Foreskin keratinocyte (primary cell): ENCODE measurements at places on chromosomes 2 and 18.

DNA sequence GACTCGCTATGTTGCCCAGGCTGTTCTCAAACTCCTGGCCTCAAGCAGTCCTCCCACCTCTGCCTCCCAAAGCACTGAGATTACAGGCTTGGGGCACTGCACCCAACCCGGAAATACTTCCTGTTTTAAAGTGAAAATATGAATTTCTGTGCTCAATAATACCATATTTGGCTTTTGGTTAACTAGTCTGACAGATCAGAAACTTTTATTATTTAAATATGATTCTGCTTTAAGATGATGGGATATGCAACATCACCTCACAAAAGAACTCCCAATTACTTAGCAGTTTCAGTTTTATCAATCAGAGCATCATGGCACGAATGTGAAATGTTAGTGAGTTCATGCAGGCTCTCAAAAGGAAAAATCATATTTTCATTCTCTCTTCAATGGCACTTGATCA lies 120.6 kb downstream of the PTRHD1 start:
- no peak for DNase-seq

GRCh38 chr18:38445804-38446145 lies 880.2 kb upstream of the CELF4 start:
- DNase-seq = peak; percentile 13

DNA sequence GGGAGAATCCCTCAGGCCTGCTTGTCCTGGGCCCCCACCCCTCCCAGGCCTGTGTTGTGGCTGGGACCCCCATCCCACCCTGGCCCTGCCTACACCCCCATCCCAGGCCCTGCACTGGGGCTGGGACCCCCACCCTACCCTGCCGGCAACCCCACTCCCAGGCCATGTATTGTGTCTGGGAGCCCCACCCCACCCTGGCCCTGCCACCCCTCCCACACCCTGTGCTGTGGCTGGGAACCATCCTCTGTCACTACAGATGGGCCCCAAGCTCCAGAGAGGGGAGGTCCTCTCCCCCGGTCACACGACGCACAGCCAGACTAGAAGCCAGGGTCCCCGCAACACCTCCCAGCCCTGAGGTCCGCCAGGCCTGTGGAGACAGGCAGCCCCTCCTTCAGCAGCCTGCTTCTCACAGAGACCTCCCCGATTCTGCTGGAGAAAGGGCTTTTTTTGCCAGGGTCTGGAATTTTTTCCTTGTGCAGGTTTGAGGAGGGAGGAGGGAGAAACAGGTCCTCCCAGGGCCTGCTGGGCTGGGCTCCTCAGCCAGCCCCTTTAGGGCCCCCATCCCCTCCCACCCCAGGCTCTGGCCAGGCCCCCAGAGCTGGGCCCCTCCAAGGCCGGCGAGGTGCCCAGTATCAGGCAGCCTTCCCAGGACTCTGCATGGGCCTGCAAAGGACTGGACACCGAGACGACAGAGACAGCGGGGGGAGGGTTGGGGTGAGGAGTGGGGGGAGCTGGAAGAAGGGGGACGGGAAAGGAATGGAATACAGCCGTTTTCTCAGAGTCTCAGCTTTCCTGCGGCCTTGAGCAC lies 28.0 kb downstream of the KIF1A start:
- DNase-seq = no peak

DNA sequence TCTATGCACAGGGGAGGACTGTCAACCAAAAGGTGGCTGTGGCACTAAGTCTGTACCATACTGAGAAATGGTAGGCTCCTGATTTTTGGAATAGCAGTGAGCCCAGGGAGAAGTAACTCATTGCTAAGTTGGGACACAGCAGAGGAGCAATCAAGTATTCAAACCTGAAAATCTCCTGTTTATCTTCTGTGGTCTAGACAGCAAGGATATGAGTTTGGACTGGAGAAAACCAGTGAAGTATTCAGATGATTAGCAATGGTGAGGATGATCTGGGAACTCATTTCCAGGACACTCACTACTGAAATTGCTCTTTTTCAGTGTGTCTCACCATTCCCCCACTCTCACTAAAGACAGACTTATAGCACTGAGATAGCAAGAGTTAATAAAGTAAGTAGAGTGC lies 112.0 kb downstream of the GULP1 start:
- no peak for DNase-seq

DNA sequence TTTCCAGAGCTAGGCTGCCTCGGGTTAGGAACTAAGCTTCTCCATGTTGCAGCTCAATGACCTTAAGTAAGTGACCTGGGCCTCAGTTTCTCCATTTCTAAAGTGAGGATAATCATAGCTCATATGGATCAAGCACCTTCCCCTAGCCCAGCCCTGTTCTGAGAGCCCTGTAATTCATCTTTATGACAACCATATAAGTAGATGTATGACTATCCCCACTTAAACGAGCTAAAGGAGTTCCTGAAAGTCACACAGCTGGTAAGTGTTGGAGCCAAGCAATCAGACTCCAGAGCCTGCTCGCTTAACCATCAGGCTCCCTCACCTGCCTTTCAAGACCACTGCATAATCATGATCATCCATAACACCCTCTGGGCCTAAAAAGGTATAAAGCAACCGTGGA lies 135.4 kb downstream of the SP3 start:
- no peak for DNase-seq

GRCh38 chr2:127419112-127419430 lies 844 bp downstream of the PROC start:
- no peak for DNase-seq

- DNase-seq = no peak
These were observed 66.9 kb downstream of the HPCAL1 start for GRCh38 chr2:10369269-10370255.

- DNase-seq = no peak
These were observed 10.4 kb upstream of the DOCK10 start for GRCh38 chr2:225052703-225053102.

DNA sequence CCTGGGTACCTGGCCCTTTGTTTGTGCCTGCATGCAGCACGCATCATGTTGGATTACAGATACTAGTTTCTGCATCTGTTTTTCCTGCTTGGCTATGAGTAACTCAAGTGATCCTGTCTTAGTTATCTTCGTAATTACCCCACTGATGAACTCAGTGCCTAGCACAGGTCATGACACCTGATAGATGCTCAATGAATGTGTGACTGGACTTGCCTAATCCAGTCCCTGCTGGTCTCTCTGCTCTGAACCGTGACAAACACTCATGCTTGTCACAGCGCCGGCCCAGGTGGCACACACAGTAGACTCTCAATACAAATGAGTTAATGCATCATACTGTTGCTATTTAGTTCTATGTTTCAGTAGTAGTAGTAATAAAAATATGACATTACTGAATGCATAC lies 31.2 kb upstream of the NTSR2 start:
- peak; percentile 33 for DNase-seq

GRCh38 chr18:48017635-48018034 lies 87.2 kb upstream of the SMAD2 start:
- no peak for DNase-seq
